ENCODE measurements at places on chromosomes 2 and 18. TPM values are rescaled to one million over a fixed set of nuclear protein-coding genes. Genes with fewer than 3 reads are reported as not detected.

GPR155 gene
- polyA plus RNA-seq, result 12.4 TPM

SLC8A1 gene
- polyA plus RNA-seq, result 73.0 TPM

MROH2A gene
- polyA plus RNA-seq, result 0.28 TPM

ANKAR gene
- 17.1 TPM for polyA plus RNA-seq

DSG2 gene
- polyA plus RNA-seq, result 55.9 TPM

SEMA4C gene
- 38.1 TPM for polyA plus RNA-seq

LIPG gene
- 63.6 TPM for polyA plus RNA-seq

TRAPPC8 gene
- 74.9 TPM for polyA plus RNA-seq

GALR1 gene
- 0.15 TPM for polyA plus RNA-seq

CABYR gene
- polyA plus RNA-seq, result 13.0 TPM
